Stimulated activated CD8-positive, alpha-beta memory T cell treated with anti-CD3 and anti-CD28 coated beads, Interleukin-15, amount 100 ng/mL, for 24 hours (primary cell): ENCODE measurements at places on chromosomes 13 and 19.

GRCh38 chr13:92179223-92179622 lies 780.8 kb downstream of the GPC5 start:
- DNase-seq, result no peak

GRCh38 chr19:41802770-41803169 lies 6.4 kb downstream of the CEACAM3 start:
- DNase-seq, result no peak

- DNase-seq, result no peak
These were observed 661.0 kb downstream of the SLITRK1 start for GRCh38 chr13:83221256-83221655.

GRCh38 chr19:31517224-31518180 lies 168.3 kb upstream of the TSHZ3 start:
- no peak for DNase-seq

- no peak for DNase-seq
These were observed 33.0 kb downstream of the USP12 start for GRCh38 chr13:27138457-27139093.

DNA sequence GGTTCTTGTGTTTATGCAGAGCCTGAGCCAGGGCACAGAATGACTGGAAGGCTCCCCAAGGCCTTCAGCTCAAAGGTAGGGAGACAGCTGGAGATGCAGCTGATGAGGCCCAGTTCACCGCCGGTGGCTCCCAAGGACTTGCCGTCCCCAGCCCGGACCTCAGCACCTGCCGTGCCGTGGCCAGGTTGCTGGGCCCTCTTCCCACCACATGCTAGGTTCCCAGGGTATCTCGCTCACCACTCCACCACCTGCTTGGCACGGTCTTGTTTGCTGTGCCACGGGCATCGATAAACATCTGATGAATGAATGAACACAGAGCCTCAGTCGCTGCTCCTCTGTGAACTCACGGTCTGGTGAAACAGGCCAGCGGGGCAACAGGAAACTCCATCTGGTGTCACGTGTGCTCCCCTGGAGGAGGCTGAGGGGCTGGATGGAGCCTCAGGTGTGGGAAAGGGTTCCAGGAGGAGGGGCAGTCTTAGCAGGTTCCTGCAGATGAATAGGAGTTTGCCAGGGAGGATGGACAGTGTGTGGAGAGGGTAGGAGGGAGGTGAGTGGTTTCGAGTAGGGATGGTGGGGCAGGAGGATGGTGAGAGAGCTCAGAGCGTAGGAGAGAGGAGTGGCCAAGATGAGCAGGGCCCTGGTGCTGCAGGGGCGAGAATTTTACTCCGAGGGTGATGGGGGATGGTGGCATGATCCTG lies 3.6 kb upstream of the KLK14 start:
- no peak for DNase-seq

DNA sequence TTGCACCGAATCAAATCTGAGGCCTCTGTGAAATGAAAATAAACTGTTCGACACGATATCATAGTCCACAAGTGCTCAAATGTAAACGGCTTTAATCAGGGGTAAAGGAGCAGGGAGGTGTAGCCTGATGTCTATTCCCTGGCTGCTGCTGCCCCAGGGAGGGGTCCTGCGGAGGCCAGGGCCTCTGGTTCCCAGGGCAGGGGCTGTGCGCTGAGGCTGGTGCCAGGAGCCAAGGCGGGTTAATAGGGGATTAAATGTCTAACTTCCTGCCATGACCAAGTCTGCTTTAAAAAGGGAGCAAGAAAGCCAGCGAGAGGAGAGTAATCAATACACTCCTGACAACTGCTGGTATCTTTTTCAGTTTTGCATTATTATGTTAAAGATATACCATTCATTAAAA lies 59.4 kb downstream of the ZNF536 start:
- DNase-seq, result no peak

DNA sequence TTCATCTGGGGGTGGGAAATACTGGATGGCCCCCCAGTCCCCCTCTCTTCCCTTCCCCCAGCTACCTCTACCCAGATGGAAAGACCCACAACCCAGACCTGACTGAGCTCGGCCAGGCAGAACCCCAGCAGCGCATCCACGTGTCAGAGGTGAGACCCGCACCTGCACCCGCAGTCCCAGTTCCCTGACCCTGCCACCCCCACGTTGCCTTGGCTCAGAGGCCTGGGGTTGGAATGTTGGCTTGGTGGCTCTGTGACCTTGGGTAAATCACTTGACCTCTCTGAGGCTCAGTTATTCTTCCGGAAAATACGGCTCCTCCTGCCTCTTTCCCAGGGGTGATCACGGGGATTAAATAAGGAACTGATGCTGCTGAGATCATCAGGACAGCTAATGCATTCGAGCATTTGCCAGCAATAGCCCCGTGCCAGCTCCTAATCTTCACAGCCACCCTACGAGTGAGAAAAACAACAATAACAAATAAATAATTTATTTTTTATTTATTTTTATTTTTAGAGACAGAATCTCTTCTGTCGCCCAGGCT lies 12.3 kb downstream of the CBLC start:
- no peak for DNase-seq

GRCh38 chr19:48554385-48555091 lies 2.6 kb downstream of the SULT2B1 start:
- no peak for DNase-seq

- no peak for DNase-seq
These were observed 2.3 kb downstream of the NCCRP1 start for GRCh38 chr19:39199025-39199424.

- no peak for DNase-seq
These were observed 19.9 kb upstream of the CACTIN start for GRCh38 chr19:3646336-3647092.

DNA sequence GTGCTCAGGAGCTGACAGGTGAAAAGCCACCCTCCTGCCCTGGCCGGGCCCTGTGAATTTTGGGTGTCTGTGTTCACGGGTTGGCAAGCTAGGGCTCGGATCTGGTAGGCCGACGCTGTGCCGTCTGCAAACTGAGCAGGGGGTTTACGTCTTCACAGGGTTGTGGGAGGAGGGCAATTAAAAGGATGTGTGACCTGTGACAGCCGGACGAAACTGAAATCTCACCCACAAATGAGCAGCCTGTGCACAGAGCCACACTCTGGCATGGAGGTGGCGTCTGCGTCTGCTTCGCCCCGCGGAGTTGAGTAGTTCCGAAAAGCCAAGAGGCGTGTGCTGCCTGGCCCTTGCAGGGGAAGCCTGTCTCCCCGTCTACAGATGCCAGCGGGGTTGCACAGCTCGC lies 117.3 kb downstream of the KDM4B start:
- DNase-seq, result no peak

DNA sequence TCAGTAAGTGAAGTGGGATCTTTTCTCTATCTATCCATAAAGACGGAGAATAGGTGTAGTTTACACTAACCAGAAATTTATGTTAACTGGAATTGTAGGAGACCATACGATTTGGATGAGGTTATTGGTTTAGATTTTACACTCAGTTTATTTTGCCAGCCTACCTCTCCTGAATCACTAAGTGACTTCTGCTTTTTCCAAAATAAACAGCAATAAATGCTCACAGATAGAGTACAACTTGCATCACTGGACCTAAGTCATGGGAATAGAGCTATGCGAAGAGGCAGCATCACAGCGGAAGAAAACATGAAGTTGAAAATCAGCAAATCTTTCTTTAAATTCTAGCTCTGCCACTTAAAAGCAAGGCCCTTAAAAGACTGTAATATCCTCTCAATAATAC lies 781.0 kb downstream of the LIG4 start:
- no peak for DNase-seq

GRCh38 chr19:35731779-35732405 lies 10.4 kb downstream of the IGFLR1 start:
- no peak for DNase-seq

DNA sequence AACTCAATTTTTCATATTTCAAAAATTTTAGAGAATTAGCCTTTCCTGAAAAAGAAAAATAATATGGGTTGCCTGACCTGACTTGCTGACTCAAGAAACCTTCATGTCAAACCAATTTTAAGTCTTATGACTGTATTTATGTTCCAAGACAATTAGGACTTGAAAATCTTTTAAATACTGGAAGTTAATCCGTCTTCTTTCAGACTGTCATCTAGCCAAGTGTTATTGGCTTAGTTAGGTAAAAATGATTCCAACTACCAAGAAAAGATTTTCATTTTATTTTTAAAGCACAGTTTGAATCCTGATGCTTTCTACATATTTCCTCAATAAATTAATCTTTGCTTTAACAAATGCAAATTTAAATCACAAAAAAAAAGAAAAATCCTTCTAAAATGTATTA lies 337.6 kb downstream of the SLITRK6 start:
- no peak for DNase-seq

DNA sequence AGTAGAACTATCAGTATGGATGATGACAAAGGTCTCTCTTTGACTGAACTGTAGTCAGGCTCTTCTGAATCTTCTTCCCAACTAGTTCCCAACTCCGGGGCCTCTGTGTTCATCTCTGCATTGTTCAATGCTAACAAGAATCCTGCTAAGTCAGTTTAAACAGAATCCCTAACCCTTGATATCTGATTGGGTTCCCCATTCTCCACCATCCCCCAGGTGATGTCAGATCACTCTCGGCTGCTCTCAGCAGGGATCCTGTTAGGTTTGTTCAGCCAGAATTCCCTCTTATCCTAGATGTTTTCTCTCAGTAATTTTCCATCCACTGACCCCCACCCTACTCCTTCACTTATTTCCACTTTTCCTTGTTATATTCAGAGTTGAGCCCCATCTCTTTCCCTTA lies 223.6 kb downstream of the RGCC start:
- no peak for DNase-seq

GRCh38 chr19:3944018-3944721 lies 11.3 kb downstream of the NMRK2 start:
- DNase-seq, result no peak

DNA sequence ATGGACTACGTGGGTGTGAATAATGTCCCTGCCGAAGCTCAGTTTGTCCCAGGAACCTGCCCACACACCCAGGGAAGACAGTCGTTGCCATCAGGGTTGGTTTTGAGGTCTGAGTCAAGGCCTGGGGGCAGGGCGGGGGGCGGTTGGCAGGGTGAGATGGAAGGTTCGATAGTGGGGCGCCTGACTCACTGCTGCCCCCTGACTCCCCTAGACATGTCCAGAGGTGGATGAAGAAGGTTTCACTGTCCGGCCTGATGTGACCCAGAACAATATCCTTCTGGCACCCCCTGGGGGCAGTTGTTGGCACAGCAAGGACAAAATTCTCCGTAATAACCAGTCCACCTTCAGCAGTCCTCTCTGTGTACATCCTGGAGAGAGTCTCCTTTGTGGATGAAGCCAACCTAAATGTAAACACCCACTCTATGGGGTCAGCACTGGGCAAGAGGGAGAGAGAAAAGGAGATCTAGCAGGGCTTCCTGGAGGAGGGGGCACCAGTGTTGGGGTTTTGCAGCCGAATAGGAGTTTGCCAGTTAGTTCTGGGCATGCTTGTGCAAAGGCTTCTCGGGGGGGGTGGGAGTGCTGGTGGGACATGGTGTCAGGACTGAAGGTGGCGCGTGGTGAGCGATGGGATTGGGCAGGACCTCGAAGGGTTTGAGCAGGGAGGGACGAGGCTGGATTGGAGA lies 19.6 kb upstream of the B3GNT3 start:
- no peak for DNase-seq

DNA sequence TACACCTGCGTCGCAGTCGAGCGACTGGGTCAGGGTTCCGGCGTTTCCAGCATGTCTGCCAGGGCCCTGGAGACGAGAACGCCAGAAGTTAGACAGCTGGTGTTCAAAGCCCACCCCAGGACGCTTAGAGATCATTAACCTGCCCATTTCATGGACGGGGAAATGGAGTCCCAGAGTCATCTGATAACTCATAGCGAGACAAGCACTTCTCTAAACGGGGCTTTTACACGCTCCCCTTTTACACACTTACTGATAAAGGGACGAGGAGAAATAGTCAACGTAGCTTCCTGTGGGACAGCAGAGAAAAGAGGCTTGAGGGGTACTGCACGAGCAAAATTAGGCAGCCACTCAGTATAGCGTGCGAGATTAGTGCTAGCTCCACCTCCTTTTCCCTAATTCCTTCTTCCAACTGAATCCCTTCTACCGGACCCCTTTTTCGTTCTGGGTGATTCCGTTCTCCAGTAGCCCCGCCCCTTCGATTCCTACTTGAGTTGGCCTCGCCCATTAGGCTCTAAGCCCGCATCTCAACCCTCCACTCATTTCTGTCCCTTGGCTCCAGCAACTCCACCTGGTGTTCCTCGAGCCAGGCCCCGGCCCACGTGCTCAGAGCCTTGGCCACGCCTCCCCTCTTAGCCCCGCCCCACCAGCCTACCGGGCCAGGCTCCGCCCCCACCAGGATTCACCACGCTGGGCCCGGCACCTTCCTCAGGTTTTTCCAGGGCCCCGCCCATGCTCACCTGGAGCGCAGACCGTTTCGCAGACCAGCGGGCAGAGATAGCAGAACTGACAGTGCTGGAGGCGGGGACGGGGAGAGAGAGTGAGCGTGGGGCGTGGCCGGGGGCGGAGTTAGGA lies 3.7 kb downstream of the HRC start:
- DNase-seq, result no peak

GRCh38 chr19:42280815-42281145 lies 11.7 kb downstream of the CIC start:
- no peak for DNase-seq

- no peak for DNase-seq
These were observed 72.5 kb upstream of the MTIF3 start for GRCh38 chr13:27522847-27523246.

GRCh38 chr19:4279530-4280422 lies 710 bp downstream of the SHD start:
- no peak for DNase-seq

- no peak for DNase-seq
These were observed 151.1 kb downstream of the SIPA1L3 start for GRCh38 chr19:38057959-38058690.

- no peak for DNase-seq
These were observed 10.7 kb downstream of the RFXAP start for GRCh38 chr13:36829753-36830152.

- DNase-seq, result no peak
These were observed 24.9 kb upstream of the GAS6 start for GRCh38 chr13:113888701-113889330.

DNA sequence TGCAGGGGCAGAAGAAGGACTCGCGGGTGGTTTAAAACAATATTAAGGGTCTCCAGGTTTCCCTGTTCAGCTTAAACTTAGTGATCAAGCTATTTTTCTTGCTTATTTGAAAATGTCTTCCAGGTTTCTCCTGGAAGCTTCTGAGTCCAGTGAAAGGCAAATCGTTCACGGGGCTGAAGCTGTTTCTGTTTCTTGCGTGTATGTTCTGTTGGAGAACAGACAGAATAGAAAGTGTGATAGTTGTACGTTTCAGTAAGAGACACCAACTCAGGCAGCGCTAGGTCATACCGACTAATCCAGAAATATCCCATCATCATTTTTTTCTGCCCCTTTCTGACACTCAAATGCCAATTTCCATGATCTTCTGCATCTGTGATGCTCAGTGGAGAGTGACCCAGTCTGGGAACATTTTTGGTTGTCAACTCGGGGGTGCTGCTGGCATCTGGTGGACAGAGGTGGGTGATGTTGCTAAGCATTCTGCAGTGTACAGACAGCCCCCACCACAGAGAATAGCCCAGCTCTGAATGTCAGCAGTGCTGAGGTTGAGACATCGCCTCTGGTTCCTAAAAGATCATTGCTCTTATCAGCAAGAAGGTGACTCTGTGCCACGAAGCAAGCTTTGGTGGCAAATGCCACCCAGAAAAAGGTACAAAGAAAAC lies 4.3 kb downstream of the KLF2 start:
- DNase-seq, result no peak
